Activated T-cell treated with anti-CD3 and anti-CD28 coated beads, Interleukin-2, amount 50 U/mL, for 24 hours (primary cell): ENCODE measurements at places on chromosomes 4 and X.

- DNase-seq, result no peak
Observed at GRCh38 chr4:76831711-76832373, 66.1 kb downstream of the SOWAHB start.

GRCh38 chr4:76546759-76547742, 112.0 kb downstream of the SHROOM3 start:
- no peak for DNase-seq

DNA sequence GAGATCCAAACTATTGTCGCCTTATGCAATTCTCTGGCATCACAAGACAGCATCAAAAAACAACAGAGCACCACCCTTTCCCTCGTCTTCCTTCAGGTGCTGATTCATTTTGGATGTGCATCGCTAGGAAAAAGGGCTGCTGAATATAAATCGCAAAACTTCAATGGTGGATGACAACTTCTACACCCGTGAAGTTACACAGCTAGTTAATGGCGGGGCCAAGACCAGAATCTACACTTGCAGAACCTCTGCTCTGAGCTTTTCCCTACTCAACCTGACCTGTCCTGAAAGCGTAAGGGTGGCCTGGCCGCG, 674 bp downstream of the GNPDA2 start:
- DNase-seq, result no peak

GRCh38 chrX:47683184-47683828, 24.3 kb upstream of the UXT start:
- no peak for DNase-seq

GRCh38 chr4:171464499-171464898, 348.7 kb upstream of the GALNTL6 start:
- DNase-seq, result no peak

GRCh38 chr4:102772738-102773340, 12.1 kb upstream of the MANBA start:
- DNase-seq, result no peak

GRCh38 chrX:36916941-36917340, 91.2 kb upstream of the FAM47C start:
- no peak for DNase-seq

GRCh38 chr4:86174506-86174905, 185.3 kb downstream of the MAPK10 start:
- DNase-seq, result no peak

DNA sequence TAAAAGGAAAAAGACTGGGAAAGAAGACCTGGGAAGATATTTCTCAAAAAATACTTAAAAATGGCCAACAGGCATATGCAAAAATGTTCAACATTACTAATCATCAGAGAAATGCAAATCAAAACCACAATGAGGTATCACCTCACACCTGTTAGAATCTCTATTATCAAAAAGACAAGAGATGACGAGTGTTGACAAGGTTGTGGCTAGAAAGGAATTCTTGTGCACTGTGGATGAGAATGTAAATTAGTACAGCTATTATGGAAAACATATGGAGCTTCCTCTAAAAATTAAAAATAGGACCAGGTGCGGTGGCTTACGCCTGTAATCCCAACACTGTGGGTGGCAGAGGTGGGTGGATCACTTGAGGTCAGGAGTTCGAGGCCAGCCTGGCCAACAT, 50.0 kb downstream of the C4orf46 start:
- DNase-seq, result no peak

- no peak for DNase-seq
Observed at GRCh38 chrX:8191022-8191421, 20.0 kb upstream of the VCX2 start.

DNA sequence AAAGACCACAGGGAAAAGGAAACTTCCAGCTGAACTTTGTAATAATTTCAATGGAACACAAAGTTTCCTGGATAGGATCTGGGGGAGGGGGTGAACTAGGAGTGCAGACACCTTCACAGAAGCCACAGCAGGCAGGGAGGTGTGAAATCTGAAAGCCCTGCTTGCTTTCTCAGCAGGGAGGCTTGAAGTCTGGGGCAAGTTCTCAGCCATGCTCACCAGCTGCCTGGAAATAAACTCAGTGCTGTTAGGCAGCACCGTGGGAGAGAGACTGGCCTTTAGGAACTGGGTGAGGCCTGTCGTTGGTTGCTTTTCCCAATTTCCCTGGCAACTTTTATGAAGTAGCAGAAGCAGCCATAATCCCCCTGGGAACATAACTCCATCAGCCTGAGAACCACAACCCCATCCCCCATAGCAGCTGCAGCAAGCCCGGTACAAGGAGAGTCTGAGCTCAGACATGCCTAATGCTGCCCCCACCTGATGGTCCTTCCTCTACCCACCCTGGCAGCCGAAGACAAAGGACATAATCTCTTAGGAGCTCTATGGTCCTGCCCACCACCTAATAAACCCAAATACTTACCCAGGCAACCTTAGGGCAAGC, 39.2 kb upstream of the NMU start:
- no peak for DNase-seq

DNA sequence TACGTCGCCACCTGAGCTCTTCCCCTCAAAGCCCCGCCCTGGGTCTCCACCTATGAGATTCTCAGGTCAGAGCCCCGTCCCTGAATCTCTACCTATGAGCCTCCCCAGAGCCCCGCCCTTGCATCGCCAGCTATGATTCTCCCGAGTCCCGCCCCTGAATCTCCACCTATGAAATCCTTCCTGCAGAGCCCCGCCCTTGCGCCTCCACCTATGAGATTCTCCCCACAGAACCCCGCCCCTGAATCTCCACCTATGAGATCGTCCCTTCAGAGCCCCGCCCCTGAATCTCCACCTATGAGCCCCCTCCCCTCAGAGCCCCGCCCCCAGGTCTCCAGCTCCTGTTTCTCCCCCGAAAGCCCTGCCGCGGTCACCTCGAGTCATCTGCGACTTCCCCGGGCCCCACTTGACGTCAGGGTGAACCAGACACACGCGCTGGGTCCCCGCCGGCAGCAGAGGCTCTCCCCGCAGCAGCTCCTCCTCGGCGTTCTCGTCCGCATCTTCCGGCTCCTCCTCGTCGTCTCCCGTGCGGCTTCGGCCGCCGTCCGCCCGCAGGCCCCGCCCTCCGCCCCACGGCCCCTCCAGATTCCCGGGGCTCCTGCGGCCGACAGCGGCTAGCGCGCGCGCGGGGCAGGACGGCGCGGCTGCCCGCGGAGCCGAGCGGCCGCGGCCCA, 393 bp downstream of the GTPBP6 start:
- DNase-seq, result peak; percentile 96

GRCh38 chr4:145808021-145808650, 128.2 kb downstream of the C4orf51 start:
- peak; percentile 50 for DNase-seq

DNA sequence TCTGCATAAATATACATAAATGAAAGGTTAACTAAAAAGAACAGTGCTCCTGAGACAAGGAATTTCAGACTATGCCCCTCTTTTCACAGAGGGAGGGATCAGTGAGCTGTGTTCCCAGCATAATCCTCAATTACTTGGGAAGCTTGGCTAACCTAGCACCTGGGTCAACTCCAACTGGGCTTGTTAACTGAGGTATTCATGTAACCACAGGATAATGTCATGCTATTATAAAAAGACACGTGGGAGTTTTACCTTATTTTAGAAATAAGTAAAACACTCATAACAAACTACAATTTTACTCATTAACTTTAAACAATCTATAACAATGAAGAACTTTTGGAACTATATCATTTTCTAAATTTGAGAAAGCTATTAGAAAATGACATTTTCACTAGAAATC, 48.6 kb downstream of the RPGR start:
- no peak for DNase-seq

- DNase-seq, result no peak
Observed at GRCh38 chr4:182724414-182724813, 192.8 kb downstream of the DCTD start.

- no peak for DNase-seq
Observed at GRCh38 chr4:129852434-129852833, 756.5 kb downstream of the C4orf33 start.
